ENCODE measurements at places on chromosomes 3 and 15.

DNA sequence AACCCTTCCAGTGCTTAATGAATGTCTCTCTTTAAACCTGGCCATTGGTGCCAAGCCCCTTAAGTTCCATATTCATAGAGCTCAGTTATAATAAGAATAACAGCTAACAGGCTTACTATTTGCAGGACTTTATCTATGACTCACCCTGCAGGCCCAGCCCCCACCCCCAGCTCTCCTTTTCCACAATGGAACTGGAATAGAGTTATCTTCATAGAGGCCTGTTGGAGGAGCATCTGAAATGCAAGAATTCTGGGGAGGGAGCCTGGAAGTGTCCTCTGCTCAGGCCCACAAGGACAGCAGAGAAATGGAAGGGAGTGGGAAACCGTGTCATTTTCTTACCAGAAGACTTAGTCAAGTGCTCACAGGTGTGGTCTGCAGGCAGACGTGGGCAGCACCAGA is 52.8 kb downstream of the SEMA5B start:
- no peak for DNase-seq

GRCh38 chr15:86154705-86155104 is 75.0 kb downstream of the AGBL1 start:
- DNase-seq: no peak

DNA sequence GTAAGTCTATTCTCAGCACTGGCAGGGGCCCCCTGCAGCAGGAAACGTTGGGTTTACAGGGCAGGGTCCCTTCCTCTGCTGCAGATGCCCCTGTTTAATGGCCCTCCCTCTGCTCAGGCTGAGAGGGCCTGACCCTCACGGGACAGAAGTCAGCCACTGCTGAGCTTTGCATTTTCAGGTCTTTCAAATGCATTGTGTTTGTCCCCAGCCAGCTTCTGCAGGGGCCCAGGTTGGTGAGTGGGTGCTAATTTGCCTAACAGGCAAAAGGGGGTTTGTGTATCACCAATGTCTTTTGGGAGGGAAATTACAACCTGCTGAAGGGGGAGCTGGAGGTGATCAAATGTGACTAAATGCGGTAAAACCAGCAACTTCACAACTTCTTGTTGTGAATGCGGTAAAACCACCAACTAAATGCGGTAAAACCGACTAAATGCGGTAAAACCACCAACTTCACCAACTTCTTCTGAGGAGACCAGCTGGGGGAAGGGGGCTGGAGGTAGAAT is 44.8 kb upstream of the UBE2E1 start:
- no peak for DNase-seq

DNA sequence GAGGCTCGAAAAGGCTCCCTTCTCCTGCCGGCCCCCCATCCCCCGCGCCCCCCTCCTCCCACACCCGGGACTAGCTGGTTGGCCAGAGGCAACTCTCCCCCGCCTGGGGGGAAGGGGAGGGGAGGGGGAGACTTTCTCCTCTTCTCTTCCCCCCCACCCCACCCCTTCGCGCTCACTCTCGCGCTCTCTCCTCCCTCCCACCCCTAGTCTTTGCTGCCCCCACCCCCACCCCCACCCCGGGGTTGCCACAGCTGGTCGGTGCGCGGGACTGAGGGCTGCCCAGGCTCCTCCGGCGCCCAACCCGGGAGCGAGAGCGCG is 710 bp downstream of the MECOM start:
- no peak for DNase-seq

DNA sequence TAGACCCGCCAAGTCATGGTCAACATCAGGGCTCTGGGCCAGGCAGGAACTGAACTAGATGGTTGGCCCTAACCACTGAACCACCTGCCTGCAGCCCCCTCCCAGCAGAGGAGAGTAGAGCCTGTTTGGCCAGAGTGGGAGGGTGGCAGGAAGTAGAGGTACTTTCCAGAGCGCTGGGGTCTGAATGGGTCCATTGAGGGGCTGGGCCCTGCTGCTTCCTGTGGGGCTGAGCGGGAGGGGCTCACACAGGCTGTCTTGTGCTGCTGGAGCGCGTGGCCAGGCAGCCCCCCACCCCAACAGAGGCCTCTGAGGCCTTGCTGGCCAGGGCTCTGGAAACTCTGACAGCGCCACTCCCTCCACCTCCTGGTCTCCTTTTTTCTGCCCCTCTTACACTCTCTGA is 17.4 kb downstream of the CSPG4 start:
- DNase-seq: no peak

- DNase-seq: no peak
These were observed 6.1 kb downstream of the GRAMD1C start for GRCh38 chr3:113844622-113845222.

DNA sequence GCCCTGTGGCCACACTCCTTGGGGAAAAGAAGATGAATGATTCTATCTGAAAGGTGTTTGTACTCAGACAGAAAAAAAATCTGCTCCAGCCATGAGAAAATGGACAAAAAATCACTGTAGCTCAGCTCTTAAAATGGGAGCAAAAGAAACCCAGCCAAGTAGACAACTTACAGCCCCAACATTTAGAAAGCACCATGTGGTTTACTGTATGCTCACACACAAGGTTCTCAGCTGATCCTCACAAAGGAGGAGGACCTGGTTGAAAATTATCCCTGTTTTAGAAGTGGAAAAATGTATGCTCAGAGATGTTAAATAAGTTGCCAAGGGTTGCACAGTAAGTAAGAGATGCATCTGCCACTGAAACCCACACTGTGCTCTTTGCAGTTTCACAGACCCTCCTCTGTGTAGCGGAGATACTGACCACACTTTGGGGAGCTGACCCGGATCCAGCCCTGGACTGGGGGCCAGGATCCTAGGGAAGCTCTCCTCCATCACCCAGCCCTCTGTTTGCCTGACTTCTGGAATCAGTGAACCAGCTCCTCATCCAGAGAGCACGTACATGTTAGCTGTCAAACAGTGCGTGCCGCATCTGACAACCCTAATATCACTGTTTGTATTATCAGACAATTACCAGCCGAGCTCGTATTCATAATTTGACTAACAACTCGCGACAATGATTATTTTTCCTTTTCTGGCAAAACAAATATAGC is 32.7 kb upstream of the TPRG1 start:
- DNase-seq: no peak

DNA sequence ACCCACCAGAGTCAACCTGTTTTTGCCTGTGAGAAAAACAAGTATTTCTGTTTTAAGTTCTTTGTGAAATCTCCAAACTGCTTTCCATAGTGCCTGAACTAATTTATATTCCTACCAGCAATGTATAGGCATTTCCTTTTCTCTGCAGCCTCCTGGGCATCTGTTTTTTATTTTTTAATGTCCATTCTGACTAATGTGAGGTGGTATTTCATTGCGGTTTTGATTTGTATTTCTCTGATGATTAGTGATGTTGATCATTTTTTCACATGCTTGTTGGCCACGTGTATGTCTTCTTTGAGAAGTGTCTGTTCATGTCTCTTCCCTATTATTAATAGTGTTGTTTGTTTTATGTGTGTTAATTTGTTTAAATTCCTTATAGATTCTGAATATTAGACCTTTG is 820.5 kb downstream of the MCTP2 start:
- no peak for DNase-seq

DNA sequence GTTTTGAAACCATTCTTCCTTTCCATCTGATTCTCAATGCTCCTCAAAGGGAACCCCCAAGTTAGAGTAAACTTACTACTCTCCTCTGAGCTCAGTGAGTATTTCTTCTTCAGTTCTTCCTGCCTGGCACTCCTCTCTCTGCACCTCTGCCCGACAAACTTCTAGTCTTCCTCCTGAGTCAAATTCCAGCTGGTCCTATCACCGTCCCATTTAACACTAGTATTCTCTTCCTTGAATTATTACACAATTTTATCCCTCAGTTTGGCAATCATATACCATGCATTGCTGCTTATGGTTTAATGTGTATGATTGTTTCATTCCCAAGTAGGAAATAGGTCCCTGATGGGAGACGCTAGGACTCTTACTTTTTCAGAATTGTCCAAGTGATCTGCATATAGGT is 279.7 kb downstream of the MECOM start:
- DNase-seq: no peak

DNA sequence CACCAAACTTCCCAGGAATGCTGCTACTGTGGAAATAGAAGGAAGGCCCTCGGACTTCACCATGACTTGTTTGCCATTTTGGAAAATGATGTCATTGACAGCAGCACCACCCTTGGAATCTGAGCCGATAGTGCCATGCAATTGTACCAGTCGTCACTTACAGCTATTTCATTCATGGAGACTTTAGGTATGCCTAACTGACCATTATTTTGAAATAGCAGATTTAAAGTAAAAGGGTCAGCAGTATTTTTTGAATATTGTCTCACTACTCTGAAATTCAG is 66.0 kb upstream of the ARL8B start:
- no peak for DNase-seq

DNA sequence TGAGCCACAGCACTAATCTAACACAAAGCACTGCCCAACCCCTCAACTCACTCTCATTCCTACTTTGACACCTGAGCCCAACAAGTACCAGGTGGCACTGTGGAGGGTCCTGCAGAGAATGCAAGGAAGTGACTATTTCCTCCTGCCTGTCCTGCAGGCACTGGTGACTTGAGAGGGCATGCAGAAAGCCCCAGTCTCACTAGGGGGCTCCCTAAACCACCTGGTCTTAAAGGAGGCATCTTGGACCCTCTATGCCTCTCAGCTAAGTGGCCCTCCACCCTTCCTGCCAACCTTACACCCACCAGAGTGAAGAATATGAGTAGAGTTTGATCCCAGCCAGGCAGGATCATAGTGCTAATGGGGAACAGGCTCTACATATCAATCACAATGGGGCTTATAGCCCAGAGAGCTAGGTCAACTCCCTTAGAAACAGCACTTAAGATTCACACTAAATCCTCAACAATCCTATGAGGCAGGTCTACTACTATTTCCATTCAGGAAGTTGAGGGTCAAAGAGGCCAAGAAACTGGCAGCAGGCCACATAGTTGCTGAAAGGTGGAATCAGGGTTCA is 15.2 kb downstream of the TRAIP start:
- no peak for DNase-seq

GRCh38 chr3:165643425-165643824 is 193.8 kb downstream of the BCHE start:
- no peak for DNase-seq

DNA sequence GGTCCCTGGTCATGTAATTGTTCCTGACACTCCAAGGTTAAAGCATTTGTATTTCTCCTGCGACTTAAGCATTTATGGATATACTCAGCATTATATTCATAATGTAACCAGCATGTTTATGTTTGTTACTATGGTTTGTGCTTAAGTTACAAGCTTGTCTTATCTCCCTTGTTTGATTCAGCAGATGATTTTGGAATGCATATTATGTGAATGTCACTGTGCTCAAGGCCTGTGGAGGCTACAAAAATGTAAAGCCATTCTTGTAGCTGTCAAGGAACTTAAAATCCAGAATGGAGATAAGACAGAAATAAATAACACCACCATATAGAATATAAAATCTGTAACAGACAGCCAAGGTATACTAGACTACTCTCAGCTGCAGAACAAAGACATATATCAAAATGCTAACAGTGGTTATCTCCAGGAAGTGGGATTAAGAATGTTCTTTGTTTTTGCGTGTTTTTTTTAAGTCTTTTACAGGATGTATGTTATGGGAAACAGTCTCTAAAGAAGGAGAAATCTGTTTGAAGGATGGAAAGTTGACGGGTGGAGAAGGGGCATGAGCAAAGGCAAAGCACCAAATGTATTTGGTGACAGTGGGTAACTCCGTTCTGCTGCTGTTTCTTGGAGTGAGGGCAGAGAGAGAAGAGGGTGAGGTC is 61.4 kb downstream of the IGF2BP2 start:
- no peak for DNase-seq

DNA sequence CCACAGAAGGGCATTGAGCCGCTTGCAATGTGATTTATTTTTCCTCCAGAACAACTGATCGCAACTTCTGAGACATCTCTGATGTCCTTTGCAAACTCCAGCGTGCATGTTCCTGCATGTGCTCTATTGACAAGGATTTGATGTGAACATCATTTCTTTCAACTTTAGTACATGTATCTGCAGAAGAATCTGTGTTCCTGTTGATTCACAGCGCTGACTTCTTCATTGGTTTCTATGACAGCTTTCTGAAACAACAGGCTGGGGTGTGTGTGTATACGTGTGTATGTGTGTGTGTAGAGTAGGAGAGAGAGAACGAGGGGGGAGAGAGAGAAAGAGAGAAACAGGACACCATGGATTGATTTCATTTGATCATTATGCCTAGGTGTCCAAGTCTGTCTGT is 56.7 kb upstream of the CMTM8 start:
- no peak for DNase-seq

- no peak for DNase-seq
These were observed 177.9 kb downstream of the SATB1 start for GRCh38 chr3:18247139-18247695.

DNA sequence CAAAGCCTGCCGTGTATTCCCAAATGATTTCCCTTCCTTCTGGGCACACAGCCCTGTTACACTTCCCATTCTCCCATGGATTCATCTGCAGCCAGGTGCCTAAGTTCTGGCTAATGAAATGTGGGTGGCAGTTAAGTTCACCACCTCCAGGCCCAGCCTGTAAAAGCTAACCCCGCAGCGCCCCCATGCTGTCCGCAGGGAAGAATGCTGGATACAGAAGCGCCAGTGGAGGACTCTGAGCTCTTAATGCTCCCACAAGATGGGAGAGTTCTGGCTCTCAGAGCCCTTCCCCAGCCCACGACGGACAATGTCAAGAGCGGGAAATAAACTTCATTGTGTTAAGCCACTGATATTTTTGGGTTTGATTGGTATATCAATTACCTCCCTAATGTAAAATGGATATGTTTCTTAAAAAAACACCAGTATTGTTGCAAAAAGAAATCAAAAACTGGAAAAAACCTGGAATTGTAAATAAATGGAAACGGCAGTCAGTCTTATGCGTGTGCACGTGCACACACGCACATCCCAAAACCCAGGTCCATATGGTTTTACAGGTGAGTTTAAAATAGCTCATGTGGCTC is 37.7 kb upstream of the FGD5 start:
- DNase-seq: no peak

DNA sequence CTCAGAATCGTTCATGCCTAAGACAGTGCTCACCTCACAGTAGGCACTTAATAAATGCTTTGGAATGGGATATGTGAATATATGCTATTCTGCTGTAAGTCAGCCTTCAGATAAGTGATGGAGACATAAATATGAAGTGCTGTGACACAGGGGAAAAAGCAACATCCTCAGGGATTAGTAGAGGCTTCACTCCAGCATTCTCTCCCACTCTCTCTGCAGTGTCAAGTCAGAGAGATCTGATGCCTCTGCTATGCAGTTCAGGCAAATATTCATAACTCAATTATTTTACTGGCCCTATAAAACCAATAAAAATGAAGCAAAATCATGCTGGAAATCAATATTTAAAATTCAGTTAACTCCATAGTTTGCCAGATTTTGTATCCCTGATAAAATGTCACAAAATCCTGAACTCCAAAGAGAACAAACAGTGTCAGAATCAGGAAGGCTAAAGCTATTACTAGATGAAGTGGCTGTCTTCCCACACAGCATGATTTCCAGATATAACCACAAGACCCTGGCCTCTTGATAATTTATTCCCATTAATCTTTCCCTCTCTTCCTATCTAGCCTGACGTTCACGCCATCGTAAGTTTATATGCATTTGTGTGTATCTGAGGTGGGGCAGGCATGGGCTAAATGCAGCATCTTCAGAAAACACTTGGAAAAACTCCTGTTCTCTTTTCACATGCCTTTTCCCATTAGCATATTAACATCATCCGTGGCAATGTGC is 278.9 kb upstream of the ATP11B start:
- no peak for DNase-seq

- DNase-seq: no peak
These were observed 48.8 kb downstream of the EPHA6 start for GRCh38 chr3:96863129-96863740.

Measured in caudate nucleus (tissue), 63 donors.